ENCODE measurements at places on chromosomes 6 and 20.

DNA sequence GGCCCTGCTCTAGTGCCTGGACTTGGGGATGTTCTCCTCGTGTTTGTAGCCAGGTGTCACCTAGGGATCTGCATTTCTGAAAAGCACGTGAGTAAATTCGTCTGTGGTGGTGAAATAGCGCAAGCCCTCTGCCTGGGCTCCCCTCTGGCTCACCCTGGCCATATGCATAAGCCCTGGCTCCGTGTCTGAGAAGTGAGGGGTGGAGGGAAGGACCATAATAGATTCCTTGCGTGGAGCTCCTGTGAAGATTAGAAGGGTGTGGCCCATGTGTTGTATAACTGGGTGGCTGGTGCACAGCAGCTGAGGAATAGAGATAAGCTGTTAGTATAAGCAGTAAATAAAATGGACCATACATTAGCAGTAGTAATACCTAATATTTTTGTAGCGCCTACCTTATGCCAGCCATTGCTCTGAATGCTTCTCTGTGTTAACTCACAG is 4.8 kb downstream of the BCAS1 start:
- DNase-seq: no peak

- no peak for DNase-seq
Observed at GRCh38 chr6:15430186-15430585, 184.3 kb downstream of the JARID2 start.

- DNase-seq: no peak
Observed at GRCh38 chr6:91317247-91317835, 730.5 kb upstream of the MAP3K7 start.

- no peak for DNase-seq
Observed at GRCh38 chr6:139738801-139739455, 364.5 kb upstream of the CITED2 start.

GRCh38 chr6:70124882-70125545 is 177.9 kb downstream of the COL9A1 start:
- DNase-seq: no peak

- DNase-seq: no peak
Observed at GRCh38 chr6:90136176-90136575, 160.5 kb downstream of the BACH2 start.

- DNase-seq: no peak
Observed at GRCh38 chr6:10413850-10414738, 780 bp downstream of the TFAP2A start.

DNA sequence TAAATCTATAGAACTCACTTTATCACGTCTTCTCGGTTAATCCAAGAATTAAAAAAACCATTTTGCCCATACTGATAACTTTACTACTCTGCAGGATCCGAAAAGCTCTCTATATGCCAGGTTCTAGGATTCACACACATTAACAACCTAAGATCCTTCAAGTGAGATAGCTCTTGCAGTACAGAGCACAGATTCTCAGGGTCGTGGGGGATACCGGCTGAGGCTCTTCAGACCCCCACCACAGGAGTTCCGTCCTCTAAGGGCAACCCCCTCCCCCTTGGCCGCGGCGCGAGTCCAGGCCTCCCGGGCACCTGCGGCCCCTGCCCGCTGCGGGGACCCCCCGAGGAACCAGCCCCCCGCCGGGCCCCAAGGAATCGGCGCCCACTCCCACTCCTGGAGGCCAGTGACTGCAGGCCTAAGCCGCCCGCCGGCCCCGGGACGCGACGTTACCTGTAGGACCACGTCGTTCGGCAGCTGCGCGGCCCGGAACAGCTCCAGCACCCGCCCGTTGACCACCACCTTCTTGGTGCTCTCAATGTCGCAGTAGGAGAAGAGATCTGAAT is 892 bp downstream of the REPS1 start:
- no peak for DNase-seq

DNA sequence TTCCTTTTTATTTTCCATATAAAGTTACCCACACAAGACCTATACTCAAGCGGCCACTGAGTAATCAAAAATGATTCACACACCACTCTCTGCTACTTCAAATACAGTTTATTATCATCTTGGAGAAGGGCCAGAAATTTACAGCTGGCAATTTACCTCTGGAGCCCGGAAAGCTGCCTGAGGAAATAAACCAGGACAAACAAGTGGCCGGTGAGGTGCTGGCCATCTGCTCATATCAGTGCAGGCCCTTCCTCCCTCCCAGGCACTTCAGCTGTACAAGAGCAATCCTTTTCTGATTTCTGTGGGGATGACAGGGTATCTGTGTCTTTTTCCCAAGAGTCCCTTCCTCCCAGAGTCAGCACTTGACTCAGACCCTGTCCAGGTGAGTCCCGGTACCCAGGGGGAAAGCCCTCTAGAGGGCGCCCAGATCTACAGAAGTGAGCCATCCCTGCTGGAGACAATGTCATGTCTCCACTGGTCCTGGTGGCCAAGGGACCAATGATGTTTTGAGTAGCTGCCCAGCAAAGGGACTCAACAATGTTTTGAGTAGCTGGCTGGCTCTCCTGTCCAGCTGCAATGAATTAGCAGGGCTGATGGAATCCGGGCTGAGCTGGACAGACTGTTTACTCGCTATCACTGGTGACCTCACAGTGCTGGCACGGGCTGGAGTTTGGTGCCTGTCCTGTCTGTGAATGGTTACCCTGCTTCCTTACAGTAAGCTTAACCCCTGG is 23.6 kb downstream of the LRP11 start:
- DNase-seq: peak; percentile 74

DNA sequence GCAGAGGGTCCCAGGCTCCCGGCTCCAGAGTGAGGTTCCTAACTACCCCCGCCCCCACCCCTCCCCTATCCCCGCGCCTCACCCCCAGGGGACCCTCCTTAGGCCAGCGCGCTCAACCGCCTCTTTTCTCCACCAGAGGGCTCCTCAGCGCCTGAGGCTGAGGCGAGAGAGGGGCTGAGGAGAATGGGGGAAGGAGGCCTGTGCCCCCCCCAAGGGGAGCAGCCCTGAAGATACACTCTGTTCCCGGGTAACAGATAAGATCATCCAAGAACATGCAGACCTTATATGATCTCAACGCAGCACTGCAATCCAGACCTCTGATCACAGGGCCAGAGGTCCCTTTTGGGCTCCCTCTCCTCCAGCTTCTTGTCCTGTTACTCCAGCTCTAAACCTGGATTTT is 43.3 kb upstream of the MRPS10 start:
- no peak for DNase-seq

- DNase-seq: no peak
Observed at GRCh38 chr6:125480146-125480545, 178.4 kb upstream of the HDDC2 start.

DNA sequence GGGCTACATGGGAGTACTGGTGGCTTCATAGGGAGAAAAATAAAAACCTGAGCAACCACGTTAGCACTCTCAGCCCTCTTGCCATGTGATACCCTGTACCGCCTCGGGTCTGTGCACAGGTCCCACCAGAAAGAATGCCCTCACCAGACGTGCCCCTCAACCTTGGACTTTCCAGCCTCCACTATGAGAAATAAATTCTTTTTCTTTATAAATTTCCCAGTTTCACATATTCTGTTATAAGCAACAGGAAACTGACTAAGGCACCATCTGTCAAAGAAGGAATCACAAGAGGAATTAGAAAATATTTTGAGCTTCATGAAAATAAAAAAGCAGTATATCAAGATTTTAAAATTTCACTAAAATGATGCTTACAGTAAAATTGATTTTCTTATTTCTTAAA is 168.4 kb upstream of the BMP5 start:
- no peak for DNase-seq

GRCh38 chr6:87391334-87391733 is 16.4 kb upstream of the CFAP206 start:
- DNase-seq: peak; percentile 8

DNA sequence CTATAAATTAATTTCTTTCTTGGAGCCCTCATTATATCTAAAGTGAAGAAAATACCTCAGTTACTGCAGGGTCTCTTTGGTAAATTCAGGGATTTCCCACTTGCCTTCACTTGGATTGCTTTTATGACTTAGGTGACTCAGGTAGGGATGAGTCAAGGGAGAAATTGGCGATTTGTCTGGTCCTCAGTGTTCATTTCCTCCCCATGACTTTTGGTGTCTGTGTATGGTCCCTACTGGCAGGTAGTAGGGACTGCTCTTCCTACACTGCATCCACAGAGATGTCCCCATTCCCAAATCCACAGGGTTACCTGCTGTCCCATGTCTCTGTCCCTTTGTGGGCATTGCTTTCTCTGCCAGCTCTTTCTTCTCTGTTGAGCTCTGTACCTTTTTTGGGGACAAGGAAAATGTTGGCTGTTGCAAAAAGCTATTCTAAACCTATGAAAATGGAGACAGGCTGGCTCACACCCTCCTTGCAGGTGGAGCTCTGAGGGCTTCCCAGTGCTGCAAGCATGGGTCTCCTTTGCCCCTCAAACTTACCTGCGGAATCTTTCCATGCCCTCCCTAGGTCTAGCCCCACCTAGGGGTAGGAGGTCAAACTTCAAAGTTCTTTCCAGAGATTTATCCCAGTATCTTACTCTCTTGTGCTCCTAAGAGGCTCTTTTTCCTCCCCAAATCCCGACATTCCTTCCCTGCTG is 211.9 kb downstream of the ZNF217 start:
- no peak for DNase-seq

GRCh38 chr6:165019681-165020080 is 289.7 kb downstream of the C6orf118 start:
- DNase-seq: no peak

DNA sequence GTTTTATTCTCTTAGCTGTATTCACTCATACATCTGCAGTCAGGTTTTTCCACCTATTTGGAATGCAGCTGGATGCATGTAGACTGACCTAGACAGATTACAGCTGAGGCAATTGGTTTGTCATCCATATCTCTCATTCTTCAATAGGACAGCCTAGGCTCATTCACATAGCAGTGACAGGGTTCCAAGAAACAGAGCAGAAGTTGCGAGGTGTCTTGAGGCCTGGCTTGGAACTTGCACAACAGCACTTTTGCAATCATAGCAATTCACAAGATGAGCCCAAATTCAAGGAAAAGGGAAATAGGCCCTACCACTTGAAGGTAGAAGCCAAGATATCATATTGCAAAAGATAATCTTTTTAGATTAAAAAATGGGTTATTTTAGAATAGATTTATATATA is 508.9 kb upstream of the JAG1 start:
- no peak for DNase-seq

DNA sequence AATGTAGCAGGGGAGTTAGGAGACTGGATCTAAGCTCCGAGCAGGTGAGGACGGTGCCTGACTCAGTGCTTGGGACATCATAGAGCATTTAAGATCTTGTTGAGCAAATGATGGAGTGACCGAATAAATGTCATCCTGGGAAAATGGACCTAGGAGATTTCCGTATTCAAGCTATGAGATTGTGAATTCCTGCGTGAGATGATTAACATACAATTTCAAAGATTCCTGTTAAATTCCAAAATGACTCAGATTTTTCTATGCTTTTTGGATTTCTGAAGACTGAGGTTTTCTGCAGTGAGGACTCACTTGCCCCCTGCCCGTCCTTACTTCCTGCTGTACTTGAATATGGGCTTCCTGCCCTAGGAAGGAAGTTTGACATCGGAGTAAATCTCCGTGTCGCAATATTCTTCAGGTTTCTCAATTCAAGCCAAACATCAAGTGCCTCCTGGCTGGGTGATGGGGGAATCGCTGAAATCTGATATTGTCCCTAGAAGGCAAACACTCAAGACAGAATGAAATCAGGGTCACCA is 5.2 kb downstream of the SYTL3 start:
- peak; percentile 89 for DNase-seq

GRCh38 chr6:148649454-148649963 is 97.3 kb upstream of the UST start:
- DNase-seq: no peak

GRCh38 chr6:57017841-57018240 is 28.7 kb upstream of the KIAA1586 start:
- no peak for DNase-seq

DNA sequence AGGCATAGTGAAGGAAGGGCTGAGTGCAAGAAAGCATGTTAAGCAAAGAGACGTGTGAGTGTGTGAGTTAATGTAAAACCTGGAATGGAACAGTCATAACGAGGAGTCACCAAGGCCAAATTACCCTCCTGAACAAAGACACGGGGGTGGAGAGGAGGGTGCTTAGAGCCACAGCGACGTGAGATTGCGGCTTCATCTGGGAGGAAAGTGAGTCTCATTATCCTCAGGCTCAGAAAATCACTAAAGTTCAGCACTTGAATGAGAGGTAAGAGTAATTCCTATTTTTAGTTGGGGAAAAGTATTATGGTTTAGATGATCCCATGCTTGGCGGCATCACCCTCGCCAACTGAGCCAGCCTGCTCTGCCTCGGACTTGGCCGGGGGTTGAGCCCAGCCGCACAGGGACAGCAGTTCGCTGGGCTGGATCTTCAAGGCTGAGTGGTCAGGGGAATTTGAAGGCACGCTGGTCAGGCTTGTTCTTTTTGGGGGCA is 136.6 kb downstream of the DTNBP1 start:
- DNase-seq: no peak

- no peak for DNase-seq
Observed at GRCh38 chr6:40427196-40427595, 160.0 kb downstream of the LRFN2 start.

DNA sequence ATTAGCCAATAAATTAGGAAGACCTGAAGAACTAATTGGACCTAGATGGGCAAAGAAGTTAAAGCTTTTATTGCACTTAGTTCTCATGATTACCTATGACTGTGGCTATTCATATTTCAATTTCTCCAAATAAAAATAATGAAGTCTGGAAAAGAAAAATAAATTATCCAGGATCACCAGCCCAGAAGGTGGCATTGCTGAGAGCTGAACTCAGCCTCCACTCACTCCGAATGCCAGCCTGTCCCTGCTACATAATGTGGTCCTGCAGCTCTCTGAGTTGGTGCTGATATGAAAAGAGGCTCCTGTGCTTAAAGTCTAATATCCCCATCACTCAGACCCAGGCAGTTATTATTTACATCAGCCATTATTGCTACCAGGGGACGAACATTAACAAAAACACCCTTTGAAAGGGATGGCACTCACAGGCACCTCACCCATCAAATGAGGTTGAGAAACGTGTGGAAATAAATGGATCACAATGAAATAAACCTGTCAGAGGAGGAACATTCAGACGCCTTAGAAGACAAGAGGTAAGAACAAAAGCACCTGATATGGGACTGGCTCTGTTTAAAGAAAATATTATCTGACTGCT is 649.7 kb upstream of the CHD6 start:
- no peak for DNase-seq

- peak; percentile 20 for DNase-seq
Observed at GRCh38 chr6:157859775-157860504, 36.9 kb downstream of the SNX9 start.

DNA sequence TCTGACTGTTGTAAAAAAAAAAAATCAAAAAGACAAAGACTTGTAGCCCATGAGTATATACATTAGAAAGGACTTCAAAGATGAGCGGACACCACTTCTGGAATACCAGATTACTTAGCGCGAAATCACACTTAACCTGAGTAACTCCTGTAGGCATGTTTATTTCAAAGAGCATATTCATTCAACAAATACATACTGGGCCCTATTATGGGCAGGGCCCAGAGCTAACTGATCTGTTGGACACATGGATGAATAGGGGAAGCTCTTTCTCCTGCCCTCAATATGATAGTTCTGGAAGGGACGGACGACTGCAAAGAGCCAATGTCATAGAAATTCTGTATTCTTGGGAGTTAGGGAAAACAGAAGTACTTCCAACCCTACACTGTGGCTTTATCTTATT is 12.3 kb downstream of the MAN1A1 start:
- DNase-seq: no peak

GRCh38 chr20:61935926-61936700 is 129.6 kb downstream of the TAF4 start:
- no peak for DNase-seq

GRCh38 chr20:34403063-34403827 is 40.2 kb downstream of the ITCH start:
- no peak for DNase-seq

Data from NCI-H2029 (cell line).